Upper lobe of left lung (tissue), 6 donors: ENCODE measurements at places on chromosomes 3 and 15. TPM values are rescaled to one million over a fixed set of nuclear protein-coding genes. Genes with fewer than 3 reads are reported as not detected.

GADL1 gene
- total RNA-seq = not detected

GOLGA6L10 gene
- total RNA-seq = 1.1 TPM

RHO gene
- not detected for total RNA-seq

DNA sequence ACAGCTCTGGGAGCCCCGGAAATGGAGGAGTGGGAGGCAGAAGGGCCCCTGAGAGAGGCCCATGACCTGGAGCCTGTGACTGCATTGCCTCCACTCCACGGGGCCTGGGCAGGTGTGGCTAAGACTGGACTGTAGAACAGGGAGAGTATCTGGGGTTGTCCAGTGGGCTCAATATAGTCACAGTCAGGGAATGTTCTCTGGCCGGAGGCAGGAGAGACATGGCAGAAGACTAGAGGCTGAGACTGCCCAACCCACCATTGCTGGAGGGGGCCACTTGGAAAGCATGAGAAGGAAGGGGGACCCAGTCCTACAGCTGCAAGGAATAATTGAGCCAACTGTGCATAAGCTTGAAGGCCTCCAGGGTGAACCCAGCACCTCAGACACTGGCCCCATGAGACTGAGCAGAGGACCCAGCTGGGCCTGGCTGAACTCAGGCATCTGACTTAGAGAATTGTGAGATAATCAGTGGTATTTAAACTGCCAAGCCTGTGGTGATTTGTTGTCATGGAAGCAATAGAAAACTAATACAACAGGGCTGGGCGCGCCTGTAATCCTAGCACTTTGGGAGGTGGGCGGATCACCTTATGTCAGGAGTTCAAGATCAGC is 33.1 kb downstream of the NIPA2 start:
- H3K4me1 ChIP-seq = no peaks in the 10 kb centered on the region
- H3K4me3 ChIP-seq = no peak overlapping the region
- peaks cover 73% of the 10 kb centered on the region for H3K36me3 ChIP-seq

SLC12A1 gene
- total RNA-seq = not detected
